Smooth muscle cell of the brain vasculature (primary cell): ENCODE measurements at places on chromosomes 7 and 10.

DNA sequence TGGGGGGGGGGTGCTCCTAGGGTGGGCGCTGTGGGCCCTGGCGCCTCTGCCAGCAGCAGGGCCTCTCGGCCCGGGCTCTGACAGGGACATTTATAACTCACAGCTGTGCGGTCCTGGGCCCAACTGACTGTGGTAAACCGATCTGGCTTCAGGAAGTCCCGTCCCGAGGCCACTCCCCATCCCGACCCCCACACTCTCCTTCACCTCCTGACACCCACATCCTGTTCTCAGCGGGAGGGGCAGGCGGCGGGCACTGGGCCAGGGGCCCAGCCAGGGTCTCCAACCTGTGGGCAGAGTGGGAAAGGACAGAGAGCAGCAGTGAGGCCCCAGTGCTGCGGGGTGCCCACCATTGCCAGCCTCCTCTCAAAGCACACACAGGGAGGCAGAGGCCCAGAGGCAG lies 69.1 kb downstream of the ZMIZ1 start:
- DNase-seq, result no peak

DNA sequence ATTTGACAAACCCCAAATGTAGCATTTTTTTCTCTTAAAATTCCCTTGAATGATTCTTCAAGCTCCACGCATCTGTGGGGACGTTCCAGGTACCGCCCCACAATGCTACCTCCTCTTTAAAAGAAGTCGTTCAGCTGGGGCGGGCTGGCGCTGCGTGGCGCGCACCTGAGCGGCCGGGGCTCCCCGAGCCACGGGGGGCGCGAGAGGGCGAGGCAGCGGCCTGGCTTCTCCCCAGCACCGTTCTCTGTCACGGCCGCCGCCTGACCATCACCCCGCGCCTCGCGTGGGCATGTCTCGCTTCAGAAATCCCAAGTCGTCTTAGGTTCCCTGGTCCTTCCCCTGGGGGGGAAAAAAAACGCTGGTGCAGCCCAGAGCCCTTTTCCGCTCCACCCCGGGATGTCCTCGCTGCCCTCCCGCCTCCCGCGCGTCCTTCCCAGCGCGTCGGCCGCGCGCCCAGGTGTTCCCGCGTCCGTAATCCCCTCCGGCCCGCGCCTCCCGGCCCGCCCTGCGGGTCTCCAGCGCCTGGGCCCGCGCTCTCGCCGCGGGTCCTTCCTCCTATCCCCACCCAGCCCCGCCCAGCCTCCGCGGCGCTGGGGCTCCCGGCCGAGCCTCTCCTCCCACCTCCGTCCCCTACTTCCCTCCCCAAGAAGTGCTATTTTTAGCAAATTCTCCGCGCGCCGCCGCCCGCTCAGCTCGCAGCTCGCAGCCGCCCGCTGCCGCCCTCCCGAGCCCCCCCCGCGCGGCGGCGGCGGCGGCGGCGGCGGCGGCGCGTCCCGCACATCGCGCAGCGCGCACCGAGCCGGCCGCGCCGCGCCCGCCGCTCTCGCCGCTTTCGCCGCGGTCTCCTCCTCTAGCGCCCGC lies 58.7 kb upstream of the PRPS1L1 start:
- no peak for DNase-seq

- DNase-seq, result no peak
Measured at GRCh38 chr7:23680414-23681405, 711 bp downstream of the FAM221A start.

- DNase-seq, result no peak
Measured at GRCh38 chr10:3491571-3491970, 293.4 kb downstream of the KLF6 start.

GRCh38 chr10:78776756-78777155 lies 292.0 kb upstream of the ZMIZ1 start:
- DNase-seq, result no peak

DNA sequence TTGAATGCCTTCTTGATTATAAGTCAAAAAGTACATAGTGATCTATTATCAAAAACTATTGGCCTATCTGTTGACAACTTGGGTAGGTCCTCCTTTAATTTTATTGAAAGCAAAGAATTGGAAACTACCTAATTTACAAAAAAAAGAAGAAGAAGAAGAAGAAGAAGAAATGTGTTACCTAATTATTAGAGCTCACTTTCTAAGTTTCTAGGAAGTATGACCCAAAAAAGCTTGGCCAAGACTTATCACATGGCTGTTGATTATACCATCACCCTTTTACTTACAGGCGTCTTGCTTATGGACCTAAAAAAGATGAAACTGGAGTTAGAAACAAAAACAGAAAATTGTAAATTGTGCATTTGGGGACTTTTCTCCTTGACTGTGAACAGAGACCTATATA lies 81.8 kb upstream of the PIK3CG start:
- DNase-seq, result no peak

DNA sequence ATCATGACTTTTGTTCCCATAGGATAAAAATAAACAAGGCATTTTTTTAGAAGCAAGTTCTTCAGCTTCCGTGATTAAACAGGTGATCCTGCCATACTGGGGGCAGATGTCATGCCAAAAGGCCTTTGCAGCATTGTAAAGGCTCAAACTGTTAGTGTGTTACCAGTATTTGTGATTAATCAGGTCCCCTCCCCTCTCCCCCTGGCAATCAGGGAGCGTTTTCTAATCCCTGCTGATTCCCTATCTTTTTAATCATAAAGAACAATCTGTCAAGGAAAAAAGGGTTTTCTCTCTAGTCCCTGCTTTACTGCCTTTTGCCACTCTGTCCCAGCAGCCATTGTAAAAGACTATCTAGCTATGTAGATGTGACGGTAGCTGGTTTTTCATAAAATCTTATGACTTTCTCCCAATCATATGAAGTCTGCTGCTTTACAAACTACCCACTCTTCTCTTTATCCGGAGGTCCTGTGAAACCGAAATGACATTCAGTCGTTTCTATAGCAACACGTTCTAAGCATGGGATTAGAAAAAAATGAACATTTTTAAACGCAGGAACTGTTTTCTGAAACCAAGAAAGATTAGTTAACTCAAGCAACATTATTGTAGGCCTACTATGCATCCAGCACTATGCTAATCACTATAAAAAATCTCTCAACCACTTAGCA lies 210.9 kb downstream of the RNLS start:
- DNase-seq, result no peak

GRCh38 chr7:33958104-33958503 lies 52.8 kb downstream of the BMPER start:
- DNase-seq, result no peak

- DNase-seq, result no peak
Measured at GRCh38 chr10:60648761-60649160, 129.5 kb upstream of the CDK1 start.

- DNase-seq, result no peak
Measured at GRCh38 chr10:114075093-114075492, 31.4 kb downstream of the ADRB1 start.

DNA sequence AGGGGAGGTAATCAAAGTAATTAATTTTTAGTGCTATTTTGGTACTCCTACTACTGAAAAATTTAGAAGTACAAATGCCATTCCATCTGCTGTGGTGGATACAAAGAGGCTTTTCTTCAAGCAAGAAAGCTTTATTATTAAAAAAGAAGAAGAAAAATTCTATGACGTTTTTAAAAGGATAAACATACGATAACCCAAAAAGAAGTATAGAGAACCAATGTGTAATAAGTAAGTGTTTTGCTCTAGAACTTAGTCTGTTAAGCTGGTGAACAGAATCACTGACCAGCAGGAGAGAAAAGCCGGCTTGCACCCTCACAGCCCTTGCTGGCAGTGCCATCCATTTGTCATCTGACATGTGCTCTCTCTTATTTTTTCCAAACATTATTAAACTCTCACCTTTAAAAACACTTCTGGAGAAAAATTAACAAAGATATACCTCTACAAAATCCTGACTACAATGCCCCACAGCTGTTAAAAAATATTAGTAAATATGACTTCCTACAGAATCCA lies 81.5 kb downstream of the SRPK2 start:
- no peak for DNase-seq

DNA sequence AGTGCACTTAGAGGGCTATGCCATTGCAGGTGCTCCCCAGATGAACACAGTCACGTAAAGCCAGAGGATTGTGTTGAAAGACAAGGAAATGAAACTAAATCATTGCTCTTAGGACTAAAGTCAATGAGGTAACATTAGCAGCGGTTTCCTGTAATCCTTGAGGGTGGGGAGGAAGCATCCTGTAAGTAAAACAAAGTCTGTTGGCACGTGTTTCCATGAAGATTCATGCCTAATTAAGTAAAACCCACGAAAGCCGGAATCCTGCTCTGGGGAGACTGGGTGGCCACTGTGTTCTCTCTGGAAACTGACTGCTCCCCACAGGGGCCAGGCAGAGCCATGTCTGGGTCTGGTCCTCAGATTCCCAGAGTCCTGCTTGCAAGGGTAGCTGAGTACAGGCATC lies 18.3 kb downstream of the STEAP1B start:
- no peak for DNase-seq

- DNase-seq, result no peak
Measured at GRCh38 chr10:102405108-102405571, 9.6 kb downstream of the NFKB2 start.

DNA sequence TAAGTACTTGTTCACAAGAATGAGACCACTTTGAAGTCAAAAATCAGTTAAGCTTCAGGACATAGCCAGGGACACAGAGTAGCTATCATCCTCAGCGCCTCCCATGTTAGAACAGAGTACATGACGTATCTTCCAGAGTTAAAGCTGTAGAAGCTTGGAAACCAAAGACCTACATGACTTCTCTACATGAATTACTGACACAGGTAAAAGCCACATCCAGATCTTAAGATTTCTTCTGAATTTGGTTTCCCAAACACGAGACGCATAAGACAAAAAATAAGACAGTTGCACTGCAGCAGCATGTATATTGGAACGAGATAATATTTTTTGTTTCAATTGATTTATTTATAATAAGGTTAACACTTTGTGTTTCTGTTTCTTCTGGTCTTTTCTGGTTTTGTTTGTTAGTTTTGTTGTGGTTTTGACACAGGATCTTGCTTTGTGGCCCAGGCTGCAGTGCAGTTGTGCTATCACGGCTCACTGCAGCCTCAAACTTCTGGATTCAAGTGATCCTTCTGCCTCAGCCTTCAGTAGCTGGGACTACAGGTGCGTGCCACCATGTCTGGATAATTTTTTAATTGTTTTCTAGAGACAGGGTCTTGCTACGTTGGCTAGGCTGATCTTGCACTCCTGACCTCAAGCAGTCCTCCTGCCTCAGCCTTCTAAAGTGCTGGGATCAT lies 10.2 kb upstream of the EPC1 start:
- DNase-seq, result no peak

GRCh38 chr10:113305871-113306270 lies 247.0 kb upstream of the HABP2 start:
- DNase-seq, result no peak

- no peak for DNase-seq
Measured at GRCh38 chr7:6172224-6172909, 100.1 kb downstream of the CYTH3 start.
